ENCODE measurements at places on chromosomes 2 and 18.

DNA sequence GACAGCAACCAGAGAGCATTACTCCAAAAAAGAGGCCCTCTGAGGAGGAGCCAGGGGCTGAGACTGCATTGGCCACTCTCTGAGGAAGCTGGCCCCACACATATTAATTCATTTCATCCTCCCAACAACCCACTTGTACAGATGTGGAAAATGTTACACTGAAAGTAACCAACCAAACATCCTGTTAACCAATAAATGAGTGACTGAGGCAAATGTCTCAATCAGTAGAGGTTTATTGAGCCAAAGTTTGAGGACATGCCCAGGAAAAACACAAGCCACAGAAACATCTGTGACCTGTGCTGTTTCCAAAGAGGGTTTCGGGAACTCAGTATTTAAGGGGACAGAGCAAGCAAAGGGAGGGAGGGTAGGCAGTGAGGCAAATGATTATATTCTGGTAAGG lies 53.0 kb downstream of the SKA1 start:
- DNase-seq = no peak

DNA sequence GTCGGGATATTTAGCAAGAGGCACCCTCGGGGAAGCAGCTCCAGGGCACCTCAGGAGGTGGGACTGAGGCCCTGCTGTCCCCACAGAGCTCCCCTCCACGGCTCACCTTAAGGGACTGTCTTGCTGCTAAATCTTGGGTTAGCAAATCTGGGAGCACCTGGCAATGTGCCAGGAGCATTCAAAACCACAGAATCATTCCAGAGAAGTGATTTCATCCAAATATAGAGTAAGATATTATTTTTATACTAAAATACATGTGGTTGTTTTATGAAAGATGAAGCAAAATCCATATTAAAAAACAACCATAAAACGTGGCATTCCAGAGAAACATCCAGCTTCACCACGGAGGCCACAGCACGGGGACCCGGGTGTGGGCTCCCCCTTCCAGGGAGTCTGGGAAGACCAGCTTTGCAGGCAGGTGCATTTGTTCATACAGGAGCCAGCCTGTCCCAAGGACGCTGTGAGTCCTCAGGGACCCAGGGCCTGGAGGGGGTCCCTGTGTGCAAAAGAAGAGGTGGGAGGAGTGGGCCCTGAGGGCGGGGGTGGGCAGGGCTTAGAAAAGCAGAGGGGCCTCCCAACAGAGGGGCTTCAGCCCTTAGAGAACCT lies 16.3 kb downstream of the HS1BP3 start:
- peak; percentile 56 for DNase-seq

GRCh38 chr2:16100006-16100405 lies 159.7 kb downstream of the MYCN start:
- DNase-seq = peak; percentile 8

DNA sequence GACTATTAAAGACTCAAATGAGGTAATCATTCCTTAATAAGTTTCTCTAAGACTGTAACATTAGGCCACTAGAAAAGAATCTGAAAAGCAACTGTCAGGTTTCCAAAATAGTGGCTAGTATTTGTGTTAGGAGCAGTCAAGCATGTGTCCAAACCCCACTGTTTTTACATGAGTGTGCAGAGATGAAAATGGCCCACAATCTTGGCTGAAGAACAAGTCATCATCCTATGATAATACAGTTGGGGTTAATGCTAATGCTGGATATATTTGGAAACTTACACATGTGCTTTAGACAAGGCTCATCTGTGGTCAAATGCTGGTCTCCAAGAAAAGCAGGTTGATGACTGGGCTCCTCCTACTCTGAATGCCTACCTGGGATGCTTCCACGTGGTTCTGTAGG lies 73.6 kb downstream of the MAIP1 start:
- DNase-seq = no peak

DNA sequence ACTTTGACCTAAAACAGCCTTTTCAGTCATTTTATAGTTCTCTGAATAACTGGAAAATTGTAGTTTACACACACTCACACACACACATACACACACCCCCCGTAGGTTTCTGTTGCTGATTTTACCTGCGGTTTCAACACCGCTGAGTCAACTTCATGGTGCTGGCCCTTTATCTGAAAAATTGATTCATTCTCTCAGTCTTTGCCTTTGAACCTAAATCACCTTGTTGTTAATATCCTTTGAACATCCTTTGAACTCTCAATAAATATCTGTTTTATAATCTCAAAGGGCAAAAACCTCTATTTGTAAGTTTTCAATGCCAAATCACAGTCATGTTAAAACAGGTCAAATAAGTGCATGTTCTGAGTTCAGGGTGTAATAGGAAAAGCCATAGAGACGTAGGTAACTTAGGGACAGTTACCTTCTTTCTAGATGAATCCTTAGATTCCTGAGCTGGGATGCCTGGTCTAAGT lies 109.0 kb upstream of the BZW1 start:
- DNase-seq = peak; percentile 7

DNA sequence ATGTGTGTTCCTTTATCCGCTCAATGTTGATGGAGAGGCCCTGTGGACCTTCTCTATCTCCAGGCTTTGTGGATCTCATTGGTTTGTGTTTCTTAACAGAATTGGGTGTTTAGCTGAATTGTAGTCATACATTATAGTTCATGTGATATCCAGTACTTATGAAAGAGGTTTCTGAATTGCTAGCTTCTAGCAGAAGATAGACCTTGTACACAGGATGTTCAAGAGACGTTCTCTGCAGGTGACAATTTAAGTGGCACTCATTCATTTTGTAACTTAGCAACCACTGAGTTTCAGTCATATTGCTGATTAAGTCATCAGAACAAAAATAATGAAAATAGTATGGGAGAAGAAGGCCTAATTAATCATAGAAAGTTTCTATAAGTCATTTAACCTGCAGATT lies 279.2 kb downstream of the ALPK2 start:
- no peak for DNase-seq

DNA sequence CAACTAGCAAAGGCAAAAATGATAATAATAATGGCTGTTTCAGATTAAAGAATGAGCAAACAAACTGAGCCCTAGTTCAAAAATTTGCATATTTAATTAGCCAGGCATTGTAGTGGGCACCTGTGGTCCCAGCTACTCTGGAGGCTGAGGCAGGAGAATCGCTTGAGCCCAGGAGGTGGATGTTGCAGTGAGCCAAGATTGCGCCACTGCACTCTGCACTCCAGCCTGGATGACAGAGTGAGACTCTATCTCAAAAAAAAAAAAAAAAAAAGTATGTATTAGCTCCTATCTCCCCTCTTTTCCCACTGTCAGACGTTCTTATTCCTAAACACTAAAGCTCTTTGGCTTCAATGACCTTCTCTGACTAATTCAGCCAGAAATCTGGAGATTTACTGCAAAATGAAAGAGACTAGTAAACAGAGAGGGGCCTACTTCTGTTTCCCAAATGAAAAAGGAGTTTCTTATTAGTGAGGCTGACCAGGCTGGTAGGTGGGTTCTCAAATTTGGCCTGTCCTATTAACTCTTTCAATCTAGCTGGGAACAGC lies 3.9 kb upstream of the SRBD1 start:
- no peak for DNase-seq

- peak; percentile 97 for DNase-seq
These were observed 90.6 kb upstream of the TAF1B start for GRCh38 chr2:9752441-9753275.

- DNase-seq = peak; percentile 16
These were observed 3.9 kb downstream of the NEB start for GRCh38 chr2:151730262-151730975.

- DNase-seq = no peak
These were observed 114.7 kb downstream of the TNS1 start for GRCh38 chr2:217887841-217888701.

- DNase-seq = no peak
These were observed 117.1 kb downstream of the PRPF40A start for GRCh38 chr2:152600051-152600657.

DNA sequence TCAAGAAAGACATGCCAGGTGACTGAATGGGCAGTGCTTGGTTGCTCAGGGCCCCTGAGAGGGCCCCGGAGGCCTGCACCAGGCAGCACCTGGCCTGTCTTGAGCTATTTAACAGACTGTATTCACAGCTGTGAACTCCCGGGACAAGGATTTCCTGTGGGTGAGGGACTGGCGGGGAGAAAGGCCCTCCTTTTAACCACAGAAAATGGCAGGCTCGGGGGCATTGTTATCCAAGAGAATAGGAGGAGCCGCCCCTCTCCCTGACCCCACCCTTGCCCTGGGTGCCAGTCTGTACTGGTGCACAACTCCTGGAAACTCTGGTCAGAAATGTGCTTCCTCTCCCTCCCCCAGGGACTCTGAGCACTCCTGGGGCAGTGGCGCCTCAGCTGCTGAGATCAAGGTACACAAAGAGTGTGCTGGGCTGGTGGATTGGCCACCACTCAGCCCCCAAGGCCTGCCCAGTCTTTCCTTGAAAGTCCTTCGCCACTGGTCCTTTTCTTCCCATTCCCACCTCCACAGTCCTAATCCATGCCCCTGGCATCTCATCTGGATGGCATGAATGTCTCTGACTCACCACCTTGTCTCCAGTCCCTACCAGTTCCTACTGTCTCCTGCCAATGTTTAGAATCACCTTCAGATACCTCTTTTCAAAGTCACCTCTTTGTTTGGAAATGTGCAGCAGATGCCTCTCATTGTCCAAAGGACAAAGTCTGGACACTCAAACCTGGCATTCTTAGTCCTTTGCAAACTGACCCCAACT lies 19.6 kb upstream of the EPAS1 start:
- DNase-seq = peak; percentile 47

- DNase-seq = no peak
These were observed 338.3 kb downstream of the GULP1 start for GRCh38 chr2:188629753-188630527.

- DNase-seq = no peak
These were observed 54.8 kb downstream of the LRRFIP1 start for GRCh38 chr2:237682151-237682550.

DNA sequence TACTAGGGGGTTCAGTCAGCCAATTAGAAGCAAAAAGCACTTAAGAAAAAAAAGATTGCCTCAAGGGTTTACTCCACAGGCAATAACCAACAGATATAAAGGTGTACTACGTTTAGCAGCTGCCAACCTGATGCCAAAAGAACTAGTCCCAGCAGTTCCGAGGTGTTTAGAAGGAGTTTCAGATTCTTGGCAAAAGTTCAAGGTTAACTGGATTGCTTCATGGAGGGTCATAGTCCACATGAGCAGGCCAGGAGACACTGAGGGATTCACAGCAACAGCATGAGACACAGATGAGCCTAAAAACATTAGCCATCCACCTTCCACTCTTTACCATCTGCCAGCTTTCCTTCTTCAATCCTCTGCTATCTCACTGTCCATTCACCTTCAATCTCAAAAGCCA lies 4.9 kb upstream of the DNAH7 start:
- DNase-seq = no peak

- DNase-seq = no peak
These were observed 307.5 kb downstream of the C1D start for GRCh38 chr2:67755156-67755882.

DNA sequence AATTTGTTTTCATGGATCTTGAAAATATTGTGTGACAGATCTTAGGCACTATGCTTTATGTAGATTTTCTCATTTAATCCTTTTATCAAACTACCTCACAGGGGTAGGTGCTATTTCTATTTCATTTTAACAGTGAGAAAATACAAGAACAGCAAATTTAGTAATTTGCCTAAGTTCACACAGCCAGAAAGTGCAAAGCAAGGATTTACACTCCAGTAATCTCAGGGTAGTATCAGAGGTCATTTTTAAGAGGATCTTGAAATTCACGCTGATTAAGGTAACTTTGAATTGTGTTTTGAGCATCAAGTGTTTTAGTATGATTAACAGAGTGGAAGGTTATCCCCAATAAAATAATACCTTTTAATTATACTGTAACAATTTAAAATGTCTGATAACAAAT lies 10.1 kb upstream of the KCNJ3 start:
- no peak for DNase-seq

GRCh38 chr2:225566798-225567197 lies 167.3 kb downstream of the NYAP2 start:
- no peak for DNase-seq

DNA sequence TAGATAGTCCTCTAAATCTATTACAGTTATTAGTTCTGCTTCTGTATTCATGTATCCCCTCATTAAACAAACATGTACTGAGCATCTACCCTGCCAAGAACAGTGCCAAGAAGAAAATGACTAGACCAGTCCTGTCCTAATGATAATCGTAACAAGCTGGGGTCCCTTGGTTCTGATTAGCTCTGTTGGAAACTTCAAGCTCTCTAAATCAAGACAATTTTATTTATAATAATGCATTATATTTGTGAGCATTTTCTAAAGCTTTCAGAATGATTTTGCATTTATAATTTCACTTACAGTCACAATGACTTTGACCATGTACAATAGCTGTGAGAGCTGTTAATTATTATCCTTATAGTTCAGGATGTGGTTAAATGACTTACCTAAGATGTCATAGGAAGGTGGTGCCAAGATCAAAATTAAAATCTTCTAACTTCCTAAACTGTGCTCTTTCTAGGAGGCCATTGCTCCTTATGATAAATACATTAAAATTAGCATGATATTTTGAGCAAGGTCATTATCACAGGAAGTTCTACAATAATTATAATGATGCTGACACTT lies 336.5 kb upstream of the SLC39A10 start:
- no peak for DNase-seq

DNA sequence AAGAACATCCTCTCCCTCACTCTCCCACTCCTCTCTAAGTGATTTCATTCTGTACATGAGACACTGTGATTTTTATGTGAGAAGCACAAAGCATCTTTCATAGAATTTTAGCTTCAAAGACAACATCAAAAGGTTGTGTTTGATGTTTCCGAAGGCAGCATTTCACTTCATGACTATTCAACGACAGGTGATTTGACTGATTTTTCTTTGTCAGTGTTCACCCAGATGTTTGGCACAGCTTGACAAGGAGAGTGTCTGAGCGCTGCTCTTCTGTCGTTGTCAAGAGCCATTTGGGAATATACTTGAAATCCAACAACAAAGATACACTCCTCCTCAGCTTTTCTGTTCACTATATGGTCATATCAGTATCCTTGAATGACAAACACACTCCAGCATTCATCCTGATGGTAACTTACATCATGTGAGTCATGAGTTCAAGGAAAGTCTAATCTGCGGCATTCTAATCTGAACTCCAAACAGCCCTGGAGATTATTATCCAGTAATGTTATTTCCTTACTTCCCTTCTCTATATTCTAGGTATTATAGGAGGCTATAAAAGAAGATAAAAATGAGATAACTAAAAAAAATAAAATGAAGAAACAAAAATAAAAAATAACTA lies 45.9 kb upstream of the ST6GAL2 start:
- no peak for DNase-seq

GRCh38 chr18:5462227-5462626 lies 81.6 kb downstream of the EPB41L3 start:
- DNase-seq = no peak

GRCh38 chr2:216057688-216058193 lies 23.9 kb downstream of the PECR start:
- DNase-seq = peak; percentile 25

- no peak for DNase-seq
These were observed 83.3 kb downstream of the GALNT14 start for GRCh38 chr2:31054842-31055388.

DNA sequence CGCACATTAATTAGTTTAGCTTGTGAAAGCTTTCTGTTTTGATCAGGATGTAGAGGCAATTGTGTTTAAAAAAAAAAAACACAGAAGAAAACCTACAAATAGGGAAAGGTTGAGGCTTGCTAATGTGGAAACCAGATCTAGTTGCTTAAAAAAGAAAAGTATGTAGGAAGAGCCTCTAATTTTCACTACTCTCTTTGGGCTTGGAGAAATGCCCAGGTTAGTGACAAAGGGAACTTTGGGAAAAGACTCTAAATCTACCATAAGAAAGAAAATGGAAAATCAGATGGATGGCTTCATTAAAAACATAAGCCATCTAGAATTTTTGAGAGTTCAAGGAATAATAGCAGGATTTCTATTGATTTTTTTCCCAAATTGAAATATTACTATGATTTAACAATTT lies 47.3 kb upstream of the SLC38A11 start:
- DNase-seq = no peak

All from RWPE1 (cell line).